ENCODE measurements at places on chromosomes 12 and 14. TPM values are rescaled to one million over a fixed set of nuclear protein-coding genes. Genes with fewer than 3 reads are reported as not detected.

- H3K36me3 ChIP-seq: no peaks in the 10 kb centered on the region
- H3K27me3 ChIP-seq: no peaks in the 10 kb centered on the region
- DNase-seq: no peak
- peaks cover 22% of the 10 kb centered on the region for H3K4me1 ChIP-seq
- no peak overlapping the region for H3K4me3 ChIP-seq
- no peak overlapping the region for H3K27ac ChIP-seq
These were observed 2.5 kb upstream of the LRIG3 start for GRCh38 chr12:58922849-58923248.

Gene SLC6A15
- 0.59 TPM for total RNA-seq

Gene KRT85
- not detected for total RNA-seq

DNA sequence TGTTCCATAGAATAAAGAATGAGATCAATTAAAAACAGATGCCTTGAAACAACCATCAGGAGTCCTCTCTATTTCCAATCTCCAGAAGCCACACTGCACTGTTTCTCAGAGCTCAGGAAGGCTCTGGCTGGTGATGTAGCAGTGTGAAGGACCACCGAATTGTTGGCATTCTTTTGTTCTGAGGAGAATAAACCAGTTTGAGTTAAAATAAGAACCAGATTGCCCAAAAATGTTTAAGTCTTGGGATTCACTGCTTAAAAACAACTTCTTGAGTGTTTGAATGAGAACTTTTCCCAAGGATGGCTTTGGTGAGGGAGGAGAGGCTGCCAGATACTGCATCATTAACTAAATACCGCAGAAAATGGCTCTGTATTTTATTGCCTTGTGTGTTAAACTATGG, 341.2 kb downstream of the C12orf75 start:
- DNase-seq: no peak
- H3K36me3 ChIP-seq: no peaks in the 10 kb centered on the region
- no peaks in the 10 kb centered on the region for H3K4me1 ChIP-seq
- H3K4me3 ChIP-seq: no peak overlapping the region

Gene MGAT4C
- 0.60 TPM for total RNA-seq

Gene MEG3
- 101 TPM for total RNA-seq

GRCh38 chr14:78488938-78489337, 318.8 kb downstream of the NRXN3 start:
- no peaks in the 10 kb centered on the region for H3K27me3 ChIP-seq
- no peak overlapping the region for H3K4me3 ChIP-seq
- no peak for DNase-seq
- H3K36me3 ChIP-seq: no peaks in the 10 kb centered on the region
- H3K27ac ChIP-seq: no peak overlapping the region

- H3K4me3 ChIP-seq: no peak overlapping the region
- no peaks in the 10 kb centered on the region for H3K27me3 ChIP-seq
- peak overlapping the region; percentile 76 for H3K27ac ChIP-seq
- no peak for DNase-seq
These were observed 17.3 kb upstream of the TMPRSS12 start for GRCh38 chr12:50825372-50825838.

- no peak overlapping the region for H3K27ac ChIP-seq
- no peaks in the 10 kb centered on the region for H3K4me1 ChIP-seq
- H3K4me3 ChIP-seq: no peak overlapping the region
- DNase-seq: no peak
- H3K36me3 ChIP-seq: no peaks in the 10 kb centered on the region
- no peaks in the 10 kb centered on the region for H3K27me3 ChIP-seq
These were observed 63.9 kb downstream of the BICD1 start for GRCh38 chr12:32170437-32170998.

DNA sequence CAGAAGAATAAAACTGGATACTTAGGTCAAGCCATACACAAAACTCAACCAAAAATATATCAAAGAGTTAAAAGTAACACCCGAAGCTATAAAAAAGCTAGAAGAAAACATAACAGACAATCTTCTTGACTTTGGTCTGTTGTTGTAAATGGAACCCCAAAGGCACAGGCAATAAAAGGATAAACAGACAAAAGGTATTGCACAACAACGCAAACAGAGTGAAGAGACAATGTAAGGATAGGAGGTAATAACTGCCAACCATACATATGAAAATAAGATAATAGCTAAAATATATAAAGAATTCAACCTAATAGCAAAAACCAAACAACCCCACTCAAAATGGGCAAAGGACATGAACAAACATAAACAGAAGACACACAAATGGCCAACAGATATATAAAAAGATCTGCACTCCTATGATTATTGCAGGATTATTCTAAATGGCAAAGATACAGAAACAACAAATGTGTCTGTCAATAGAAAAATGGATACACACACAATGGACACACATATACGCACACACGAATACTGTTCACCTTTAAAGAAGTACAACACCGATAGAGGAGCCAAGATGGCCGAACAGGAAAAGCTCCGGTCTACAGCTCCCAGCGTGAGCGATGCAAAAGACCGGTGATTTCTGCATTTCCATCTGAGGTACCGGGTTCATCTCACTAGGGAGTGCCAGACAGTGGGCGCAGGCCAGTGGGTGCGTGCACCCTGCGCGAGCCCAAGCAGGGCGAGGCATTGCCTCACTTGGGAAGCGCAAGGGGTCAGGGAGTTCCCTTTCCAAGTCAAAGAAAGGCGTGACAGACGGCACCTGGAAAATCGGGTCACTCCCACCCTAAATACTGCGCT, 1137.1 kb downstream of the FSCB start:
- no peaks in the 10 kb centered on the region for H3K36me3 ChIP-seq
- H3K27ac ChIP-seq: no peak overlapping the region
- no peak overlapping the region for H3K4me3 ChIP-seq
- no peaks in the 10 kb centered on the region for H3K27me3 ChIP-seq

DNA sequence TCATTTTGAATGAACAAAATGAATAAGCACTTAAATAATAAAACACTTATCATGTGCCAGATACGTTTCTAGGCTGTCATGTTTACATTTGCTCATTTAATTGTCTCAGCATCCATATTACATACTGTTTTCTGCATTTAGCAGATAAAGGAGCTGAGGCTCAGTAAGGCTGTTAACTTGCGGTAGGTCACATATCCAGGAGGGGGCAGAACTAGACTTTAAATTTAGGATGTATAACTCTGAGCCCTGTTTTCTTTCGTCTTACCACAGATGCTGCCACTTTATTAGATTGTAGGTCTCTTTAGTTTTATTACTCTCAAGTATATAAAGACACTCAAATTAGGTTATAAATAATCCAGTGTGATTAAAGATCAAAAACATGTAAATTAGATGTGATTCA, 17.7 kb downstream of the IRAK4 start:
- H3K4me3 ChIP-seq: no peak overlapping the region
- no peaks in the 10 kb centered on the region for H3K27me3 ChIP-seq
- no peaks in the 10 kb centered on the region for H3K4me1 ChIP-seq
- H3K36me3 ChIP-seq: no peaks in the 10 kb centered on the region
